Tibial artery (tissue), 4 donors: ENCODE measurements at places on chromosomes 5 and 9.

DNA sequence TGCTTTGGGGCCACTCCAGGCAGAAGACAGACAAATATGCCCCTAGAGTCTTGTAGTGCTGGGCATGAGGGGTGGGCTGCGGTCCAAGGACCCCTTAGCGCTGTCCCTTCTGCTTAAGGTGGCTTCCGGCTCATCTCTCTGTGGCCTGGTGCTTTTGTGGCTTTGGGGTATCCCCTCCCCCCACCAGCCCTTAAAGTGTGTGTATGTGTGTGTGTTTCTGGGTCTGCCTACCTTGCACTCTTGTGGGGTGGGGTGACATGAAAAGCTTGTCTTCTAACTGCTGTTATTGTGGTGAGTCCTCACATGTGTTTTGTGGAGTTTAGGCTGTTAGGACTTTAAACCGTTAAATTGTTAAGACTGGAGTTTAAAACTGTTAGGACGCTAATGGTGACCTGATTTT, 23.6 kb downstream of the MARCHF6 start:
- no peak for DNase-seq

DNA sequence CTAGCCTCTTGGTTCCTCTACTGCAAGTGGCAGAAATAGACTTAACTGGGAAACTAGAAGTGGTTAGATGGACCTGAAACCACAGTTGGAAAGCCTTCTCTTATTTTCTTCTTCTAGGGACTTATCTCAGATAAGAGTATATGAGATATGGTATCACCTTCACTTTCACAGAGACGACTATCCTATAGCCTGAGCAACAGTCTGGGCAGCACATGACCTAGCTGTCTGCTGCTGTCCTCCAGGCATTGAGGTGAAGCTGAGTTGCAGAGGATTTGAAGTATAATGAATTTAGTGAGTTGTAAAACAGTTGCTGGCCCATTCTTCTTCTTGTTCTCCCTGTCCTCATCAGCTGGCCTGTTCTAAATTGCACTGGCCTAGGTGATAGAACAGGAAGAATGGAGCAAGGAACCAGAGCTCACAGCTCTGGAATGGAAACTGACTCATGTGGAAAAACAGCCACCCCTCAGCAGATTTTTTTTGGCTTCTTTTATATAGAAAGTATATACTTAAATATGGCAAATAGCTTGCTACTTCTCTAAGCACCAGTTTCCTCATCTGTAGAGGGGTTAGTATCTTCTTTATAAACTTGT, 27.8 kb downstream of the RECK start:
- no peak for DNase-seq

- DNase-seq = peak; percentile 64
Measured at GRCh38 chr9:136826703-136827582, 15.3 kb upstream of the AJM1 start.

DNA sequence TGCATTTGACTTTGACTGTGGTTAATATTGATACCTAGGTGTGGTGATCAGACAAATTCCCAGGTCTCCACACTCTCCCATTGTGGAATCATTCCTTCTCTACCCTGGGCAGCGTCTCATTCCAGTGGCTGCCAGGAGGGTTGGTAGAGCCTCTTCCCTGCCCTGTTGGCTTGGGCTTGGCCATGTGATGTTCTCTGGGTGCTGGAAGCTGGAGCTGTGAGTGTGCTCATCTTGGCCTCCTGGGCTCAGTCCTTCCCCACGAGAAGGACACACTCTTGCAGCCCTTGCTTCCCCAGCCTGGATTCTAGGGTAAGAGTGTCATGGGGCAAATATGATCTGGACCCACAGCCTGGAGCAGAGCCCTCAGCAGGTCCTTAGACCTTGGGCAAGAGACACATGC, 167.2 kb upstream of the IRX4 start:
- DNase-seq = no peak

DNA sequence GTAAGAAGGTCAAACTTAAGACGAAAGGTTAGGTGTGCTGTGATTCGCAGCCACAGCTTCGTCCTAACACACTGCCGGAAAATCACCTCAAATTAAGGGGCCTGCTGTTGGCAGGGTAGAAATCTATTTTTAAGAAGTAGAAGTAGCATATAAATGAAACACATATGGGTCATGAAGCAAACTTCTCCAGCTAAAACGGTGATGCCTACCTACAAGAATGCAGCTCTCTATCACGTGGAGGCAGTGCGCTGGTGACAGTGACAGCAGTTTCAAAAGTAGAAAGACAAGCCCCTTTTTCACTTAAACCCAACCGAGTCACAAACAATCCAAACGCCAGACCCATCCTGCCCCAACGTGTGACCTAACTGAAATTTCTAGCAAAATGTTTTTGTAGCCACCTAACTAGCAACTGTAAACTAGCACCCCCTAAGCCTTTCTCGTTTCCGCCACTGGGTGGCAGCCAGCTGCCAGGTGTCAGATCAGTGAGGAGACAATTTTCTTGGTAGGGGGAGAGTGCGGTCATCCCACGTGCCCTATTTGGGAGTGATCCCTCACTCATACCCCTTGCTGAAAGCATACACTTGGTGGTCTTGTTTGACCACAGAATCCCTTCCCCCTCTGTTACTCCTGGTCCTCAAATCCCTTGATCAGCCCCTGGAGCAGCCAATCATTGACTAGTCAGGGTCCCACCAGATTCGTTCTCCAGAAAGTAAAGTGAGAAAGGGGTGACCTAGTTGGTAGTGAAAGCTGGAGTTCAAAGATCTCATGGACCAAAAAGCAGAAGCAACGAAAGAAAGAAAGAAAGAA, 71.8 kb upstream of the MAMDC2 start:
- peak; percentile 83 for DNase-seq

DNA sequence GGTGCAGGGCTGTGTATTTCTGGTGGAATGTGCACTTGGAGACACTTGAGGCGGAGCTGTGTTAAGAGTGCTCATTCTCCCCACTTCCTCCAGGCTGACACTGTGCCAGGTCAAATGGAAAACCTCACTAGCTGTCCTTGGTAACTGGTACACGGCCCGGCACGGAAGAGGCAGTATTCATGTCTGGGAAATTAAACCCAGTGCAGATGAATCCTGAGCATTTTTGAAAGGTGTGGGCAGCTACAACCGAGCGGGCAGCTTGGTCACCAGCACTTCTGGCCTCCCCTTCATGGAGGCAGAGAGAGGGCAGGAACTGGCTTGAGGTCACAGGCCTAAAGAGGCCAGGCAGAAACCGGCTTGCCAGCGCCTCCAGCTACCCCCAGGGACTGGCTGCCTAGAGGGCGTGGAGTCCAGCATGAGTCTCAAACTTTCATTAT, 1.6 kb downstream of the CLPTM1L start:
- no peak for DNase-seq

- no peak for DNase-seq
Measured at GRCh38 chr9:89756891-89757537, 152.2 kb downstream of the GADD45G start.

GRCh38 chr5:34625246-34625645, 30.9 kb upstream of the RAI14 start:
- DNase-seq = no peak

- DNase-seq = peak; percentile 13
Measured at GRCh38 chr9:127162864-127163365, 40.5 kb upstream of the ANGPTL2 start.

DNA sequence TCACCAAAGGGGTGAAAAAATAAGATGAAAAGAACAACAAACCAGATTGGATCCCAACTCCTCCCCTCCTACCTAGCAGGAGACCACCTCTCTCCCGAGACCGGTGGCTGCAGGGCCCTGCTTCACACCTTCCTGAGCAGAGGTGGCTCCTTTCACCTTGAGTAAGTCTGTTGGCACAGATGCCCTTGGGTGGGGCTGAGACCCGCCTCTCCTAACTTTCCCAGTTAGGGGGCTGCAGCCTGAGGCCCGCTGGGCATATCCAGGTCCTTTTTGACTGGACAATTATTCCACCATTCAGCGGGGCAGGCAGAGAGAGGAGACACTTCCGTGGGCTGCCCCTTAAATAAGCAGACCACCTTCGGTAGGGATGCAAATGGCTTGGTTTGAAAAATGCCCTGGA, 1.3 kb downstream of the SLC25A48 start:
- no peak for DNase-seq

- no peak for DNase-seq
Measured at GRCh38 chr5:179802207-179802883, 4.3 kb downstream of the MGAT4B start.
